ENCODE measurements at places on chromosomes 1 and 21.

GRCh38 chr21:37450445-37450941 lies 83.9 kb downstream of the DYRK1A start:
- DNase-seq = no peak

- no peak for DNase-seq
These were observed 7.7 kb upstream of the TCP10L start for GRCh38 chr21:32592929-32593502.

DNA sequence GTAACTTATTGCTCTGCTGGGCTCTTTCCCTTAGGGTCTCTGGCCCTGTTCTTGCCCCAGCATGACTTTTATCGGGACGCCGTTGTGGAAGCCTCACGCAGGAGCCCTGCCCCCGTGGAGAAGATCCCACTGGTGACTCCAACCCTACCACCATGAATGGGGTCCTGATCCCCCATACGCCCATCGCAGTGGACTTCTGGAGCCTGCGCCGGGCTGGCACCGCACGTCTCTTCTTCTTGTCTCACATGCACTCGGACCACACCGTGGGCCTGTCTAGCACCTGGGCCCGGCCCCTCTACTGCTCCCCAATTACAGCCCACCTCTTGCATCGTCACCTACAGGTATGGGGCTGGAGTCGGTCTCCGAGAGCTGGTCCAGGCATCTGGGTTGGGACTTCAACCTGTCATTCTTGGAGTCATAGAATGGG lies 322 bp downstream of the DCLRE1B start:
- peak; percentile 73 for DNase-seq

GRCh38 chr1:241749945-241750695 lies 97.9 kb upstream of the EXO1 start:
- no peak for DNase-seq

- no peak for DNase-seq
These were observed 59.1 kb downstream of the GLUL start for GRCh38 chr1:182332261-182333060.

DNA sequence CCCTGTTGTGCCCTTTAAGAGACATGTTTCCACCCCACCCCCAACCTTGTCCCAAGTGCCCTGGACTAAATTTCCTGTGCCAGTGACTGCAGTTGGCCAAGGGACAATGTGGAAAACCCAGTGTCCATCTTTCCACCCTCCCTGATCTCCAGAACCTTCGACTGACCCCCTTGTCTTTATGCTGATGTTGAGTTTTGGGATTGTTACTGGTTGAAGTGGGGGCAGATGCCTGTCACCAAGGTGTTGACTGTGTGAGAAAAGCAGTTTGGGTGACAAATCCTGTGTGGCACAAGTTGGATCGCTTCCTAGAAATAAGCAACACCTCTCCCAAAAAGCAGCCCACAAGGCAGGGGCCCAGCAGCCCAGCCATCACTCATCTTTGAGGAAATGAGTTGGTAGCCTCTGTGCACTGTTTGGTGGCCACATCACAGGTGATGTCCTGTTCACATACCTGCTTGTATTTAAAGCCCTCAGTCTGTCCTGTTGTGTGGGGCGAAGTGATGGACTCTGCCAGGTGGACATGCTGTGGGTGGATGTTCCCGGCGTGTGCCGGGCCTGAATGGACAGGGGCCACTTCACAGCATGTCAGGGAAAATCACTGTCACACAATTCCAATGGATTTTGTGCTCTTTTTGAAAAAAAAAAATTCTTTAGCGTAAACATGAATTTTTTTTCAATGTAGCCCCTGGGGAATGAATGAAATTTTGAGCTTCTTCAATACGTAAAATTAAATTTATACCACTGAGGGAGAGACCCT lies 6.6 kb upstream of the MIIP start:
- DNase-seq = no peak

DNA sequence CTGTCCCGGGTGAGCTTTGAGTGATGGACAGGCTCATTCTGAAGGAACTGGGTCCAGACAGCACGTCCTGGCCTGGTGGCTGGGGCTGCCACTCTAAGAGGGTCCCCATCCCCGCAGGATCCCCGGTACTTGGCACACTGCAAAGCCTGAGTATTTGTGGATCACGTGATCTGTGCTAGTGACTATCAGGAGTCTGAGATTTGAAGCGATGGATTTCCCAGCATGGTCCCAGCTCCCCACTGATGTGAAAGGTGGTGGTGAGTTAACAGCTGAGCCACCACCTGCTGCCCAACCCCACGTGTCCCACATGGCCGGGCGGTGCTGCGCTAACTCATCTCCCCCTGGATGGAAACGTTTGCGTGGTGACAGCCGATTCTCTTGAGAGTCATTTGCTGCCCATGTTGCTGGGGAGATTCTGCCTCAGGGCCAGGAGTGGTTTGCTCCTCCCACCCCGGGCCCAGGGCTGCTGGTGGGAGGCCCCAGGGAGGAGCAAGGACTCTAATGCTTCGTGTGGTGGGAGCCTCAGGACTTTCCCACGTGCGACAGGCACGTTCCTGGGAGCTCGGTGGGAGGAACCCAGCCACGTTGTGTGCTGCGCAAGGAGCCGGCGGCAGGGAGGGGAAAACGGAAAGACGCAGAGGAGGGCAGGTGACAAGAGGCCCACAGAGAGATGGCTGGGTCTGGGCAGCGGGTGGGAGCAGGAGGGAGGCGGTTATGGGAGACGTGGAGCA lies 15.1 kb downstream of the FAAP20 start:
- no peak for DNase-seq

DNA sequence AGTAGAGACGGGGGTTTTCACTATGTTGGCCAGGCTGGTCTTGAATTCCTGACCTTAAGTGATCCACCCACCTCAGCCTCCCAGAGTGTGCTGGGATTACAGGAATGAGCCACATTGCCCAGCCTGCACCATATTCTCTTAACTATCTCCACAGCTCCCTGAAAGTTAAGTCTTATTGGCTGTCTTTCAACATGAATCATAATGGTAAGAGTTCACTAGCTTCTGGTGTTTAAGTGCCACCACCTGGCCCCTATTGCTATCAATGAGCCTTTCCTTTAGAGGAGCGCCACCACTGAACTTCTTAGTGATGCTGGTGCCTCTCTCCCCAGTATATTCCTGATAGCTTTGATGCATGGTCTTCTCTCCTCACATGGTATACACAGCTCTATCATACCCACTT lies 15.7 kb downstream of the ZFYVE9 start:
- no peak for DNase-seq

- no peak for DNase-seq
These were observed 970 bp downstream of the TNFRSF1B start for GRCh38 chr1:12167493-12168429.

DNA sequence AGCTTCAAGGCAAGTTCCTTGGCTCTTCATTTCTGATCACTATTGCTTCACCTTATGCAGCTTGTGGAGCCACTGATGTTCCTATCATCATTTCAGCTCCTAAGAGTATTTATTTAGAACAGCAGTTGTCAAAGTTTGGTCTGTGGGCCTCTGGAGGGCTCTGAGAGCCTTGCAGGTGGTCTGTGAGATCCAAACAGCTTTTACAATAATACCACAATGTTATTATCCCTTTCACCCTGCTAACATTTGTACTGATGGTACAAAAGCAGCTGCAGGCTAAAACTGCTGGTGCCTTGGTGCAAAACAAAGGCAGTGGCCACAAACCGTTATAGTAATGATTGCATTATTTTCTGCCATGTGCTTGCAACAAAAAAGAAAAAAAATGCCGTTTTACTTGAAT lies 33.8 kb downstream of the PATJ start:
- DNase-seq = no peak

- no peak for DNase-seq
These were observed 254.8 kb upstream of the PLXNA2 start for GRCh38 chr1:208499026-208499425.

DNA sequence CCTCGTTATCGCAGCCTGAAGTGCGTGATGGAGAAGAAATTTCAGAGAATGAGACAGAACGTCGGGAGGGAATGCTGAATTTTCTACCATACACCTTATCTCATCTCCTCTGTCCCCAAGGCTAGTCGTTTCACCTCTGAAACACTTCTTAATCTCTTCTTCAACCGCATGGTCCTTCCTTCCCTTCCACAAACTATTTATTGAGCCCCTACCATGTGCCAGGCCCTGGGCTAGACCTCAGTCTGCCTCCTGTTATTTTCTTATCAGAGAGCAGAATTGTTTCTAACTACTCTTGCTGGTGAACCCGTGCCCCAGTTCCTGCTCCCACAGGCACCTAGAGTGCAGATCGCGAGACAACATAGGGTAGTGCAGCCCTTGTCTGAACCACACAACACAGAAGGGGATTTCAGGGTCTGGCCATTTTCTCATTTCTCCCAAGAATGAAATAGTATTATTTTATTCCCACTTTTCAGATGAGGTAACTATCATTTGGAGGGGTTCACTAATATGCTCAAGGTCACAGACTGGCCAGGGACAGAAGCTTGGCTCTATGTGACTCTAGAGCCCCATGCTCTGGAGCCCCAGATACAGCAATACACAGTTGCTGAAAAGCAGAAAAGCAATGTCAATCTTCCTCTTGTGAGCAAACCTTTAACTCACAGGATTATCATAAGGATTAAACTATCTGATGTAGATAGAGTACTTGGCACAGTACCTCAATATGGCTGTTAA lies 598 bp upstream of the ADIPOR1 start:
- DNase-seq = no peak

DNA sequence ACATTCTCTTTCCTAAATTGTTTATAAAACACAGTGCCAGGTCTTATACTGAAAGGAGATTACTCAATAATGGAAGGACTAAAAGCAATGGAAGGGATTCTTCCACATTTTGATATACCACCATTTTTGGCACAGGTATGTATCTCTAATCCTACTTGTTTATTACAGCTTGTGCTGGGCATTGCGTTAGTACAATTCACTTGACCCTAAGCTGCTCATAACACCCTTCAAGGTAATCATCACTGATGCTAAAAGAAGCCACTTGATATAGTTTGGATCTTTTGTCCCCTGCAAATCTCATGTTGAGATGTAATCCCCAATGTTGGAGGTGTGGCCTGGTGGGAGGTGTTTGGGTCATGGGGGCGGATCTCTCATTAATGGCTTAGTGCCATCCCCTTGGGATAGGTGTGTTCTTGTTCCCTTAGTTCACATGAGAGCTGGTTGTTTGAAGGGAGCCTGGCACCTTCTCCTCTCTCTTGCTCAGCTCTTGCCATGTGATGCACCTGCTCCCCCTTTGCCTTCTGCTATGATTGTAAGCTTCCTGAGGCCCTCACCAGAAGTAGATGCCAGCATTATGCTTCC lies 71.1 kb downstream of the NIBAN1 start:
- DNase-seq = no peak

GRCh38 chr1:59670662-59671061 lies 144.1 kb upstream of the HOOK1 start:
- no peak for DNase-seq

DNA sequence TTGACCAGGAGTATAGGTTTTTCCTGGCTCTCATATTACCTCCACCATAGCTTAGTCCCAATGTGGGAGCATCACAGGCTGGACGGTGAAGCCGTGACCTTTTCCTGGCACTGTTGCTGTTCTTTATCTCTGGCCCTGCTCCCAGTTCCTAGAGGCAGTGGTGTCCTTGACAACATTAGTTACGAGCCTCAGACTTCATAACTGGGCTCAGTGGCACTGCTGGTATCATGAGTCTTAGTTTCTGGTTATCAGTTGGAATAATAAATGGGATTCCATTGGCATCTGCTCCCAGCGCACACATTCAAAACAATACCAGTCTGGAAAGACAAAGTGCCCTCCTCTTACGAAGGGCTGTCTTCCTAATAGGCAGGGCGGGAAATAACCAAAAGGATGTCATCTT lies 8.0 kb downstream of the RNPEP start:
- no peak for DNase-seq

DNA sequence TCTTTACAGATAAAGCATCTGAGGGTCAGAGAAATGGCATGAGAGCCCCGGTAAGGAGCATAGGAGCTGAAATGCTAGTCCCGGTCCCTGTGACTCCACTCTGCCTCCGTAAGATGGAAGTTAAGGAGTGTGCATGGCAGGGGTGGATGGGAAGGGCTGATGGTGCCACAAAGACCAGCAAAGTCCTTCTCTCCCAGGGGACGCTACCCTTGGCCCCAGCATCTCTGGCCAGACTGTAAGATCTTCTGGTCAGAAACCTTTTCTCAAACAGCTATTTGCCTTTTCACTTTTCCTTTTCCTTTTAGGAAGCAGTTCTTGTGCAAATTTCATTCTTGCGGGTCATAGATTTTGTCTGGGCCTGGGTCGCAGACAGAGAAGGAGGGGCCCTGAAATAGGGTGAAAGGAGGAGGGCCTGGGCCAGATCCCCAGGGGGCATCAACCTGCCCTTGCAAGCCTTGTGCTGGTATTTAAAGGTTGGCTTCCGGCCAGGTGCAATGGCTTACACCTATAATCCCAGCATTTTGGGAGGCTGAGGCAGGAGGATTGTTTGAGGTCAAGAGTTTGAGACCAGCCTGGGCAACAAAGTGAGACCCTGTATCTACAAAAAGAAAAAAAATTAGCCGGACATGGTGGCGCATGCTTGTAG lies 14.4 kb upstream of the EPS8L3 start:
- no peak for DNase-seq

DNA sequence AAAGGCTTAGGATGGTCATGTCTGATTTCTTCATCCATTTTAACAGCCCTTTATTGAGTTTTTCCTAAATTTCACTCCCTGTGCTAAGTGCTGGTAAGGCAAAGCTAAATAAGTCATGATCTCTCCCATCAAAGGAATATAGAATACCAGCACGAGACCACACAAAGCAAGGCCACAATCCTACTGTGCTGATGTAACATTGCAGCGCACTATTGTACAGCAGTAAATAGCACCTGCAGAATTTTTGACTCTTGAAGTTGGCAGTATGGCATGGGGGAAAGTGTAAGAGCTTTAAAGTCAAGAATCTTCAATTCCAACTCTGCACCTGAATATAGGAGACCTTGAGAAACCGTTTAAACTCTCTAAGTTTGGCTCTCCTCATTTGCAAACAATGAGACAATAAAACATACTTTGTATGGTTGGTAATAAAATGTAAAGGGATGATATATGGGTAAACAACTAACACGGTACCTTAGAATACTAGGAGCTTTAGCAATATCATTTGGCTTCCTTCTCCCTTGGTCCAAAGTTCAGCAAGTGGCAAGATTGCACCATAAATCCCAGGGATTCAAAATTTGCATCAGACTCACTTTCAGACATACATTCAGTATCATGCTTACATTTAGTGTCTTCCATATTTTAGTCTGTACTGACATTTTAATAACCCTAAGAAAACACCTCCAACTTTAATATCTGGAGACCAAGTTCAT lies 132.9 kb upstream of the PRDX6 start:
- DNase-seq = no peak

DNA sequence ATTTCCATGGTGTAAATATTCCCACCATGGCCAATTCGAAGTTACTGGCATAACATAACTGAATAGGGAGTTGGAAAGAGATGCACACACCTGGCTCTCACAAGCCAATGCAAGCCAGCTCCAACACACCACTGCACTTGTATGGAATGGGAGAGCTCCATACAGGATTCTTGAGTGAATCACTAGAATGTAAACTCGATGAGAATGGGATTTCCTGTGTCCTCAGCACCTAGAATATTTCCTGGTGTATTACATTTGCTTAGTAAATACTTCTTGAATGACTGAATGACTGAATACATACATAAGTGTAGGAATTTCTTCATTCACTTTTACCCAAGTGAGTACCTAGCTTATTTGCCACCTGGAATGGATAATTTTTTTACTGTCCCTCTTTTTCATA lies 16.2 kb upstream of the PPIE start:
- no peak for DNase-seq

GRCh38 chr21:24899138-24899537 lies 708.1 kb downstream of the MRPL39 start:
- DNase-seq = no peak

- no peak for DNase-seq
These were observed 13.4 kb downstream of the RNASEL start for GRCh38 chr1:182575540-182576149.

GRCh38 chr1:234545517-234546386 lies 64.2 kb downstream of the IRF2BP2 start:
- no peak for DNase-seq

GRCh38 chr1:17914987-17915386 lies 159.9 kb downstream of the ACTL8 start:
- no peak for DNase-seq

All from H1 (cell line).